ENCODE measurements at places on chromosomes 7 and 10.

GRCh38 chr10:12844811-12845483 is 156.6 kb downstream of the CCDC3 start:
- peak; percentile 39 for DNase-seq

DNA sequence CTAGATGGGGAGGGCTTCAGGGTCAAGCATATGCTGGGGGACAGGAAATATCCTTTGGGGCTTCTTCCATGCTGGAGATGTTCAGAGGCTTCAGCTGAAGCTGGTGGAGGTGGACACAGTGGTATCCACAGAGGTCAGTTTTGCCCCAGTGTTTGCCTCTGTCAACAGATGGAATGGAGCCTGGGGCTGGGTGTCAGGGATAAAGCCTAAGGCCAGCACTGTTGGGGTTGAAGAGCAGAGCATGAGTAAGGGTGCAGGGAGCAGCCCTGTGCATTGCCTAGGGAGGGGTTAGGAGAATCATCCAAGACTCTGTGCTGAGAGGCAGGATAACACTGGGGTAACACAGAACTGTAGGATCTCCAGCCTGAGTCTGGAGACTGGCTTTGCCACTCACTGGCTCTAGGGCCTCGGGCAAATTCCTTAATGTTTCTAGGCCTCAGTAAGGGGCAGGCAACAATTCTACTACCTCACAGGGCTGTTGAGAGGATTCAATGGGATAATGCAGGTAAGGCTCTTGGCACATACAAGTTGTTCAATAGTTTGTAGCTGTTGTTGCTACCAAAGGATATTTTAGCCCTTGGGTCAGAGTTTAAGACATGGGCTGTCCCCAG is 21.8 kb upstream of the MYL7 start:
- DNase-seq, result no peak

- no peak for DNase-seq
Observed at GRCh38 chr10:12716042-12716441, 285.5 kb downstream of the CCDC3 start.

DNA sequence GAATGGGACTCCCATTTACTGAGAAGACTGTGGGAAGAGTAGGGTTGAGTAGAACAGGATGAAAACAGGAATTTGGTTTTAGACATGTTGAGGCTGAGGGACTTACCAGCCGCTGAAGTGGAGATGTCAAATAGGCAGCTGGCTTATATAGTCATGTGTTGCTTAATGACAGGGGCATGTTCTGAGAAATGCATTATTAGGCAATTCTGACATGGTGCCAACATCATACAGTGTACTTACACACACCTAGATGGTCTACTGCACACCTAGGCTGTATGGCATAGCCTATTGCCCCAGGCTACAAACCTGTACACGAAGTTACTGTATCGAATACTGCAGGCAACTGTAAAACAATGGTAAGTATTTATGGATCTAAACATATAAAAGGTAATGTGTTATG is 17.5 kb downstream of the ARL3 start:
- no peak for DNase-seq

DNA sequence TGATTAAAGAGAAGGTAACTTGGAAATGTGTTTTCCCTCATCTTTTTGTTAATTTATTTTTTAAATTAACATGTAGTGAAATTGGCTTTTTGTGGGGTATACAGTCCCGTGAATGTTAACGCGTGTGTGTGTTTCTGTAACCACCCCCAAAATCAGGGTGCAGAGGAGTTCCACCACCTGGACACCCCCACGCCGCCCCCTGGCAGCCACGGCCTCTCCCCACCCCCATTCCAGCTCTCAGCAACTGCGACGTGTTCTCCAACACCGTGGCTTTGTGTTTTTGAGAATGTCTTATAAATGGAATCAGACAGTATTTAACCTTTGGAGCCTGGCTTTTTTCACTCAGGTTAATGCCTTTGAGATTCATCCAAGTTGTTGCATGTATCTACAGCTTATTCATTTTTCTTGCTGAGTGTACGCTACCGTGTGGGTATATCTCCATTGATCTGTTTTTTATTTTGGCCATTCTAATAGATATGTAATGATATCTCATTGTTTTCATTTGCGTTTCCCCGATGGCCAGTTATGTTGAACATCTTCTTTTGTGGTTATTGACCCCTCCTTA is 218.8 kb downstream of the EBF3 start:
- no peak for DNase-seq

DNA sequence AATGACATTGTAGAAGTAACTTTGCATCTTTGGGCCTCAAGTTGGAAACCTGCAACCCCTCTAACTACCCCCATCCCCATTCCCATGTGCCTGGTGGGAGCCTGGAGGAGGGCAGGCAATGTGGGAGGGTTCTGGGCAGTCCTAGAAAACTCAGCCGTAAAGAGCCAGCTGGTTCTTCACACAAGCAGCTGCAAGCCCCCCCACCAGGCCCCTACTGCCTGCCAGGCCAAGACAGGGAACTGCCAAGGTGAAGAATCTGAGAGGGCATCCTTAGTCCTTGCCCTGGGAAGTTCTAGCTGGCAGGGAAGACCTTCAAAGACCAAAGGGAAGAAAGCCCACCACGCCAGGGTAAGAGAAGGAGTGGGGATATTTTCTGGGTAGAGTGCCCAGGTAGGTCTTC is 12.2 kb upstream of the INMT start:
- DNase-seq, result no peak

- no peak for DNase-seq
Observed at GRCh38 chr10:117074621-117075020, 63.4 kb downstream of the VAX1 start.

DNA sequence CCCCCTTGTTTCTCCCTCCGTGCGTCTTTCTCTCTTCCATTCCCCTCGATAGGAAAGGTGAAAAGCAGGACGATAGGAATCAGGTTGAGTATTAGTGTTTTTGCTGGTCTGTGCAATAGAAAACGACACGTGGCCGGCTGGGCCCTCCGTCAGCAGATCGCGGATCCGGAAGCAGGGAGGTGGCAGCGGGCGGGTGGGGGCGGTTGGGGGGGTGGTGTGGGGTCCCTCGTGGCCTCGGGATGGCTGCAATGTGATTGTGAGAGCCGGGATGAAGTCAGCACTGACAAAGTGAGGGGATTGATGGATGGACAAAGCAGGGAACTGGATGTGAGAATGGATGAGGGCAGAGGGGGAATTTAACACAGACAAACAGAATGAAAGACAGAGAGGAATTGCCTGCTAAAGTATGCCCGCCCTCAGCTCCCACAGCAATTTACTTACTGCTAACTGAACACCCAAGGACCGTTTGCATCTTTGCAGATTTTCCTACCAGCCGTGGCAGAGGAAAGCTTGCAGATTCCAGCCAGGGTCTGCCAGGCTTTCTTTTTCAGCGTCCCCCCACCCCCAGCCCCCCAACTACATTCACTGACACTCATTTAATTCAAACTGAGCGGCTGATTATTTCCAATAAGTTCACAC is 280.9 kb downstream of the LRMDA start:
- peak; percentile 67 for DNase-seq

GRCh38 chr10:132375795-132376297 is 21.2 kb upstream of the PWWP2B start:
- no peak for DNase-seq

- DNase-seq, result peak; percentile 75
Observed at GRCh38 chr7:77727936-77728701, 31.9 kb downstream of the RSBN1L start.

- DNase-seq, result no peak
Observed at GRCh38 chr7:93973134-93973533, 31.0 kb downstream of the BET1 start.

GRCh38 chr7:2149672-2150444 is 82.9 kb downstream of the MAD1L1 start:
- no peak for DNase-seq

DNA sequence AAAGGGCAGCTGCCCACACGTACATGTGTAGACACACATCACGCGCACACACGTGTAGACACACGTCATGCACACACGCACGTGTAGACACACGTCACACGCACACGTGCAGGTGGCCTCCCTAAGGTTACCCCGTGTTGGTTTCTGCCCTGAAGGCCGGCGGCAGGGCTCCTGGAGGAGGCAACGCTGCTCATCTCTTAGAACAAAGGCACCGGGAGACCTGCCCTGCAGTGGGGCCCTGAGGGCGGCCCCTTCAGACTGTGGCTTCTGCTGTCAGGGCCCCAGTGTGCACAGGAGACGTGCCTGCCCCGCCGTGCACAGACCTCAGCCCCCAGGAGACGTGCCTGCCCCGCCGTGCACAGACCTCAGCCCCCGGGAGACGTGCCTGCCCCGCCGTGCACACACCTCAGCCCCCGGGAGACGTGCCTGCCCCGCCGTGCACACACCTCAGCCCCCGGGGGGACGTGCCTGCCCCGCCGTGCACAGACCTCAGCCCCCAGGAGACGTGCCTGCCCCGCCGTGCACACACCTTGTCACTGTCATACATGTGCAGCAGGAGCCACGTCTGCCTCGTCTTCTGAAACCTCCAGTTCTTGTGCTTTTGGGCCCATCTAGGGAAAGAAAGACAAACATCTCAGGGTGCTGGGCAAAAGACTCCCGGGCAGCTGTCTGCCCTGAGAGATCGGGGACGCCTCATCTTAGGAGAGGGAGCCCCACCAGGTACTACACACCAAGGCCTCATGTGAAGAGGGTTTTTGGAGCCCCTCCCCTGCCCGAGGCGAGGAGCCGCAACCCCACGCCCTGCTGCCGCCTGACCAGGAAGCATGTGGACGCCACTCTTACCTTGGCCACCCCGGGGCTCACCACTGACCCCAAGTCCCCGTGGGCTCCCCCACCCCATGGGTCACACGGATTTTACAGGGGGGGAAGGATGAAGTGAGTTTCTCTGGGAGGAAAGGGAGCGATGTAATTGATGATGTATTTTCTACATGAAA is 17.3 kb downstream of the CYP2W1 start:
- DNase-seq, result no peak

DNA sequence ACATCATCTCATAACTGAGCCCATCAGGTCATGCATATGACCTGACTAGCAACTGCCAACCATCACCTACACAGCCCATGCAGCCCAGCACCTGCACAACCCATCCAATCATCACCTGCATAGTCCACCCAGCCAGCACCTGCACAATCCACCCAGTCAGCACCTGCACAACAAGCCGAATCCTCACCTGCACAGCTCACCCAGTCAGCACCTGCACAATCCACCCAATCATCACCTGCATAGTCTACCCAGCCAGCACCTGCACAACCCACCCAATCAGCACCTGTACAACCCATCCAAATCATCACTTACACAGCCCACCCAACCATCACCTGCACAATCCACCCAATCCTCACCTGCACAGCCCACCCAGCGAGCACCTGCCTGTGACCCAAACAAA is 33.4 kb upstream of the WDFY4 start:
- DNase-seq, result no peak

GRCh38 chr10:71396084-71396710 is 523 bp upstream of the CDH23 start:
- peak; percentile 82 for DNase-seq

DNA sequence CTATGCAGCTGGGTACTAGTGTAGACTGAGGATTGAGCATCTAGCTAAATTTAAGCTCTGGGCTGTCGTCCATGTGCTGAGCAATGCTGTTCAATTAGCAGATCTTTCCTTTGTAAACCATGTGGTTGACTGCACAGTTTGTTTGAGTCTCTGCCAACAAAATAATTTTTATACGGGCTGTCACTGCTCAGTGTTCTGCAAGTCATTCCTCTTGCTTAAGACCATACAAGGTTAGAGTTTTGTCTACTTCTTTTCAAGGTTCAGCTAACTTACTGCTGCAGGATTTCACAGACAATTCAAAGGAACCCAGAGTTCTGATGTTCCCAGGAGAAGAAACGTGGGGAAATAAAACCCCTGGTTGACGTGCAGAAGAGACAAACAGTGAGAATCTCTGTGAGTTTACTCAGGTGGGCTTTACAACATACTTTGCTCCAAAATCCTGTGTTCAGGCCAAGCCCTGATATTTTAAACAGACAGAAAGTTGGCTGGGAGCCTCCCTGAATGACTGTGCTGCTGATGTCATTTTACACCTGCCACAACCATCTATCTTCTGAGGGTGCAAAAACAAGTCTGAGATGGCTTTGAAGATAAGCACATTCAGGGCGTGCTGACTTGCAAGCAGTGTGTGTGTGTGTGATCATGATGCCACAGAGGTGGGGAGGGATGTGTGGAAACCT is 177.1 kb upstream of the SVIL start:
- peak; percentile 55 for DNase-seq

DNA sequence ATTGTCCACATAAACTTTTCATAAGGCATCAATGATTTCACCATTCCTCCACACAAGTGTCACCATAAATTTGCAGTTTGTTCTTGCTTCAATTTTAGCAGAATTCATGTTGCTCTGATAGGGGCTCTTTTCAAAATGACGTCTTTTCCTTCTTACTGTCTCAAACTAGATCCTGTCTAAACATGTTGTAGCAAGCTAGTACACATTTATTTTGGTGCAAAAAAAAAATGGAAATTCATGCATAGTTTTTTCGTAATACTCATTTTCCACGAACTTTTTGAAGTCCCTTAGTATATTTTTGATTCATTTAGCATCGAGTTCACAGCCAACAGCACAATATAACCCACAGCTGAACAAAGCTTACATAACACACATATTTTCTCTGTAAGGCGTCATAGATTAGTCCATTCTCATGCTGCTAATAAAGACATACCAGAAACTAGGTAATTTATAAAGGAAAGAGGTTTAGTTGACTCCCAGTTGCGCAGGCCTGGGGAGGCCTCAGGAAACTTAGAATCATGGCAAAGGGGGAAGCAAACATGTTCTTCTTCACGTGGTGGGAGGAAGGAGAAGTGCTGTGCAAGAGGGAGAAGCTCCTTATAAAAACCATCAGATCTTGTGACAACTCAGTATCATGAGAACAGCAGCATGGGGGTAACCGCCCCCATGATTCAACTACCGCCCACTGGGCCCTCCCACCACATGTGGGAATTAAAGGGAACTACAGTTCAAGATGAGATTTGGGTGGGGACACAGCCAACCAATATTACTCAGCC is 301.5 kb downstream of the CCDC3 start:
- no peak for DNase-seq

DNA sequence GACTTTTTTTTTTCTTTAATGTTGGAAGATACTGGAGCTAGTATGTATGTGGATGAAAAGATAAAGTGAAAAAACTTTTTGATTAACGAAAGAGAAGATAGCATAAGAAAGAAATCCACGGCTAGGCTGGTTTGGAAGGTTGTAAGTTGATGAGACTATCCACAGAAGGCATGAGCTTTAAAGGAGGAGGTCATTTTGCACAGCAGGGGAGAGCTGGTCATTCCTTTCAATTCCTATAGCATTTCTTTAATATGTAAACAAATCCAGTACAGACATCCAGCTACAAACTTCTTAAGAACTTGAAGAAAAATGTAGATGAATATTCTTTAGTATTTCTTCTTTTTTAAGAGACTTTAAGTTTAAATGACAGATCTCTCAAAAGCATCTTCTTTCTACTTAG is 281.3 kb downstream of the CACNA2D1 start:
- DNase-seq, result no peak

GRCh38 chr10:43374194-43374593 is 2.8 kb downstream of the FXYD4 start:
- DNase-seq, result no peak

GRCh38 chr7:136116186-136116585 is 139.0 kb upstream of the MTPN start:
- DNase-seq, result no peak

All from brain (organoid and tissue), 16 donors.